ENCODE measurements at places on chromosomes 4 and X.

- DNase-seq, result no peak
Measured at GRCh38 chr4:154610582-154610981, 1.9 kb downstream of the FGG start.

GRCh38 chr4:26384380-26385057 lies 63.7 kb downstream of the RBPJ start:
- DNase-seq, result no peak

DNA sequence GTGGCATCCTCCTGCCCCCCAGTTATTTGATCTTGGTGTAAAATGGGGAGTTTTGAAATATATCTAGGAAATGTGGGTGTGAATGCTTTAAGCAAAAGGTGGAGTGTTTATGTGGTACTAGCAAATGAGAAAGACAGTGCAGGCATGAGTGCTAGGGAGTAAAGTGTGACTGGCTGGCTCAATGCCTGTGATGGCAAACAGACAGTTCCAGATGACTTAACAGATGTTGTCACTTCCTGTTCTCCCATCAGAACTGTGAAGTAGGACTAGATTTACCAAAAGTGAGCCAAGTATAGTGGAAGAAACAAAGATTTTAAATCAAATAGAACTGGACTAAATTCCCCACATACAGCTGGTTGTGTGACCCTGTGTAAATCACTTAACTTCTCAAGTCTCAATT lies 8.4 kb upstream of the AMOT start:
- no peak for DNase-seq

DNA sequence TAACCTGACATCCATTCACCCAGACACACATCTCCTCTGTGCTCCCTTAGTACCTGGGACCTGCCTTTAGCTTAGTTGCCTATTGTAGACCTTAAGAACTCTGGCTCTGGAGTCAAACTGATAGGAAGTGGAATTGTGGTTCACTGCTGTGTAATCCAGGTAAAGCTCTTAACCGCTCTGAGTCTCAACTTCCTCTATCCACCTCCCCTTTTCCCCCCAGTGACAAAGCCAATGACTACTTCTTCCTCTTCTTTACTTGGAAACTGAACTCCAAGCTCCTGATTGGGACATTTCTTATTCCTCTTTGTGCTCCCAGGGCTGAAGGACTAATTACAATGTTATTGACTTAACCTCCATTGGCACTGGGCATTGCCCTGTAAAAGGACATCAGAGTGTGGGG lies 94.1 kb downstream of the DRD5 start:
- DNase-seq, result no peak

- DNase-seq, result no peak
Measured at GRCh38 chrX:105136786-105137185, 83.7 kb downstream of the TEX13A start.

GRCh38 chr4:136806844-136807243 lies 725.5 kb downstream of the PCDH18 start:
- DNase-seq, result no peak

DNA sequence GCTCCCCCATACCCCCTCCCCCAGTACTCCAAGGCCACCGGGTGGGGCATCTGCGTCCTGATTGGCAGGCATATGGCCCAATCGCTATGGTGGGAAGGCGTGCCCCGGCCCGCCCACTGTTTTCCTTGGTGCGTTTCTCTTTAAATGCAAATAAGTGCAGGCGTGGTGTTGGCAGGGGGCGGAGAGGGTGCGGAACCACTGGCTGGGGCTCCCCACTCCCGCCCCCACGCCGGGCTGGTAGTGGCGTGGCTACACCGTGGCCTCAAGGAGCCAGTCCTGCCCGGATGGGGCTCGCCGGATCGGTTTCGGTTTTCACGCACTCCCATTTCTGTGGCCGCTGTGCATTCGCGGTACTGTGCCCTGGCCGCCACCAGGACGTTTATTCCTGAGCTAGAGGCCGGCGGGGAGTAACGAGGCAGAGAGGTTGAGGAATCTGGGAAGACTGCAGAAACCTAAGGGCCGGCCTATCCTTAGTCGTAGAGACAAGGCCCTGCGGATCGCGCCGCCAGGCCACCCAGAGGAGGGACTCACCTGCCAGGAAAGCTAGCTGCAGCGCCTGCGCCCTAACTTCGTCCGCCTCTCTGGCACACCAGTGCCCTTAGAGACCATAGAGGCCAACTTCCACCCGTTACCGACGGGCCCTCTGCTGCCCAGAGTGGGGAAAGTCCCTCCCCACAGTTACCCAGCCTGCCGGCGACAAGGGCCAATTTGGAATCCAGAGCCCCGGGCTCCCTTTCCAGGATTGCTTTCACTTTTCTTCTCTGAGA lies 410 bp upstream of the AMER1 start:
- DNase-seq, result peak; percentile 75

GRCh38 chr4:169315530-169316343 lies 45.0 kb upstream of the SH3RF1 start:
- no peak for DNase-seq

GRCh38 chr4:155008389-155008788 lies 200.0 kb upstream of the NPY2R start:
- no peak for DNase-seq

DNA sequence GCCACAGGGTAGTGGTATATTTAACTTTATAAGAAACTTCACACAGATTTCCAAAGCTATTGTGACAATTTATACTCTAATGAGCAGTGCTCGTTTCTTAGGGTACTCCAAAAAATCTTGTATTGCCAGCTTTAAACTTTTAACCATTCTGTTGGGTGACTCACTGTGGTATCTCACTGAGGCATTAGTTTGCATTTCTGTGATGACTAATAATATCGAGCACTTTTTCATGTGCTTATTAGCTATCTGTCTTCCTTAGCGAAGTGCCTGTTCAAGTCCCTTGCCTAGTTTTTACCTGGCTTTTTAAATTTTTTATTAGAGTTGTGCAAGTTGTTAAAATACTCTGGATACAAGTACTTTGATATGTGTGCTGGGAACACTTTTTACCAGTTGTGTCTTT lies 5.5 kb downstream of the PNMA3 start:
- no peak for DNase-seq

GRCh38 chr4:30757357-30757756 lies 37.2 kb downstream of the PCDH7 start:
- no peak for DNase-seq

DNA sequence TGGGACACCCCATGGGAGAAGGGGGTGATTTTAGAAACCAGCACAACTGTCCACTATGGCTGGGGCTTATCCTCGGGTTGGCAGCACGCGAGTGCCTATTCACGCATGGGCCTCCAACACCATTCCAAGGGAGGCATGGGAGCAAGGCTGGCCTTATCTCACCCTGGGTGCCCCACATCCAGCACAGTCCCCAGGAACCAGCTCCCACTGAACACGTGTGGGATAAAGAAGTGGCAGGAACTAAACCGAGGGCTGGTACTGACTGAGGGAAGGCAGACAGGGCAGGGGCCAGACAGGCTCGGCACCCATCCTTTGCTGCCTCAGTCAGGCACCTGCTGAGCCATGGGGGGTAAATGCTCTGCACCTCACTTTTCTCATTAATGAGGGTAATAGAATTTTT lies 43.7 kb upstream of the GPR78 start:
- DNase-seq, result no peak

- DNase-seq, result no peak
Measured at GRCh38 chr4:3262208-3263052, 13.5 kb downstream of the MSANTD1 start.

- no peak for DNase-seq
Measured at GRCh38 chr4:119932277-119932676, 134.4 kb downstream of the MAD2L1 start.

GRCh38 chrX:120549483-120550452 lies 11.0 kb downstream of the CUL4B start:
- no peak for DNase-seq

DNA sequence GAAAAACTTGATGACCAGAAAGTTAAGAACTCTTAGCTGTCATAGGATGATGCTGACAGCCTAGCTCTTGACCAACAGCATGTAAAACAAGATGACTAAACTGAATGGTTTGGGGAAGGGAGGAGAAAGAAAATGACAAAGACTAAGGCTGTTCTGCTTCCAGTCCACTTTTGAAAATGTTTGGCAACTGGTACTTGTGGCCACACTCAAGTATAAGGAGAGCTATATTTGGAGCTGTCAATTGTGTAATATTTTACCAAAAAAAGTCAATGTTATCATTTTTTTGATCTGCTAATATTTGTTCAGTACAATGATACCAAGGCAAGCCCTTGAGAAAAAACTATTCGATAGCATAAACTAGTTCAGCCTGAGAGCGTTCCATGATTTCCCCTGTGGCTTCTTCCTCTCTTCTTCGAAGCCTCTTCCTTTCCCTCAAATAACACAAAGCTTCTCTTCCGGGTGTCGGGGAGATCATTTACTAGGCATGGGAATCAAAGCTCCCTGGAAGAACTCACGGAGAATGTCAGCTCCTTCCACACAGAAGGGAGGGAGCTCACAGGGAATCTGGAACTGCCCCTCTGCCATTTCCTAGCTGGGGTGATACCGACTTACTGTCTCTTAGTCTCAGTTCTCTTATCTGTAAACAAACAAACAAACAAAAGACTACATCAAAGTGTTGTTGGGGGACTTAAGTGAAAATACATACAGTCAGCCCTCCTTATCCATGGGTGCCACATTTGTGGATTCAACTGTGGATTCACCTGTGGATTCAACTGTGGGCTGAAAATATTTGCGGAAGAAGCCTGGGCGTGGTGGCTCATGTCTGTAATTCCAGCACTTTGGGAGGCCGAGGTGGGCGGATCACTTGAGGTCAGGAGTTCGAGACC lies 82.6 kb downstream of the SCD5 start:
- no peak for DNase-seq

DNA sequence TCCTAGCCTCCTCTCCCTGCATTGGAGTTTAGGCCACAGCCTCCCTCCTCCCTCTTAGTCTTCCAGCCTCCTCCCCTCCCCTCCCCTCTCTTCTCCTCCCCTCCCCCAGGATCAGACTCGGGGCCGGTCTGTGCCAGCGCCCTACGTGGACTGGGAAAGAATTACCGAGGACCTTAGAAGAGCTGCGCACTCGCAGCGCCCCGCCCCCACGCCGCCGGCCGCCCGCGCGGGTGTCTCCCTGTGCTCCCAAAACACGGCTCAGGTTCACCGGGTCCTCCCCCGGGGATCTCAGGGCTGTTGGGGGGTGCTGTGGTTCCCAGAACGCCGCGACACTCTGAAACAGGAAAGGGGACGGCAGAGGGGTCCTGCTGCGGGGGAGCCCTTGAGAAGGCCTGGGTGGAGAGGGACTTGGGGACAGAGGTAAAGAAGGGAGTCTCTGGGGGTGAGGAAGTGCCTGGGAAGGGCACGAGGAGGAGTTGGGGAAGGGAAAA lies 122.3 kb upstream of the TBL1X start:
- DNase-seq, result no peak

DNA sequence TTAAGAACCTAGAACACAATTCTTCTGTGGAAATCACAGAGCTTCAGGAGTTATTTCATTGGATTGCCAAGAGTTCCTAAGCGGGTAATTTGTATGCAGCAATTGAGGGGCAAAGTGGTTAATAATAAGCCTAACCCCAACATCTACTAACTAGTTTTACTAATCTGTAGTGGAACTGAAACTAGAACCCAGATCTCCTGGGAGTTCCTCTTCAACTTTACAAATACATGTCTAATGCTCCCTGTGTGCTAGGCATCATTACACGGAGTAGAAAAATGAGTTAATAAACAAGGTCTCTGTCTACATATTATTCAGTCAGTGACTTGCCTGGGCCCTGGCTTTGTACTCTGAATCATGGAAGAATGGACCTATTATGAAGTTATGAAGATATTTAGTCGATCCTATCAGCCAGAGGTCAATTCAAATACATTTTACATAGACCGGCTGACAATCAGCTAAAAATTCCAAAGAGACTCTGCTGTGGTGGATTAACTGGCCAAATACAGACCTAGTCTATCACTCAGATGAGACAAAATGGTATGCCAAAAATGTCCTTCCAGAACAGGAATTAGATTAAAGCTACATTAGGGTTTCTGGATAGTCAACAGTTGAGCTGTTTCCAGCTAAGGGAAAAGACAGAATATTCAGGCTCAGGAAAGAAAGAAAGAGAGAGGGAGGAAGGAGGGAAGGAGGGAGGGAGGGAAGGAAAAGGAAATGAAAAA lies 326.0 kb downstream of the FBXW7 start:
- DNase-seq, result no peak

DNA sequence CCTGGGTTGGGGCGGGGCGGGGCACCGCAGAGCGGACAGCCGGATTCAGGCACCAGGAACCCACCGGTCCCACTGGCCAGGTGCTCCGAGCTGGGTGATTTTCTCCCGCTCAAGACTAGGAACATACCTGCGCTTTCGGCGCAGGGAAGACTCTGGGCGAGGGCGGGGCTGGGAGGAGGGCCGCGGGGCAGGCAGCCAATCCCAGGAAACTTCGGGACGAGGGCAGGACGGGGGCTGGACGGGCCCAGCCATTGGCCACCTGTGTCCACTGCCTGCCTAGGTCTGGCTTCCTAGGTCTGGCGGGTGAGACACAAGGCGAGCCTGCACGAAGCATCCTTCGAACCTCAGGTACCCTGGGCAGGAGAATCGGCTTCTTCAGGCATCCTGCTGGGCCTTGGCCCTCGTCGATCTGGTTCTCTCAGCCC lies 274 bp upstream of the ERVMER34-1 start:
- no peak for DNase-seq

DNA sequence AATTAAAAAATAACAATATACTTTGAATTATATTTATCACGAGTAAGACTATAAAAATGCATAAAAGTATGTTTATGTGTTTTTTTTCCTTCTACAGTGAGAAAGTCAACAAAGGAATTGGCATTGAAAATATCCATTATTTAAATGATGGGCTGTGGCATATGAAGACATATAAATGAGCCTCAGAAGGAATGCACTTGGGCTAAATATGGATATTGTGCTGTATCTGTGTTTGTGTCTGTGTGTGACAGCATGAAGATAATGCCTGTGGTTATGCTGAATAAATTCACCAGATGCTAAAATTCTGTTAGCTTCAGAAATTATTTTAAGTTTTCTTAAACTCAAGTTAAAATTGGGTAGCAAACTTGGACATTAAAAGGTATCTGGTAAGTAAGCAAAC lies 8.2 kb downstream of the MCTS1 start:
- DNase-seq, result no peak

DNA sequence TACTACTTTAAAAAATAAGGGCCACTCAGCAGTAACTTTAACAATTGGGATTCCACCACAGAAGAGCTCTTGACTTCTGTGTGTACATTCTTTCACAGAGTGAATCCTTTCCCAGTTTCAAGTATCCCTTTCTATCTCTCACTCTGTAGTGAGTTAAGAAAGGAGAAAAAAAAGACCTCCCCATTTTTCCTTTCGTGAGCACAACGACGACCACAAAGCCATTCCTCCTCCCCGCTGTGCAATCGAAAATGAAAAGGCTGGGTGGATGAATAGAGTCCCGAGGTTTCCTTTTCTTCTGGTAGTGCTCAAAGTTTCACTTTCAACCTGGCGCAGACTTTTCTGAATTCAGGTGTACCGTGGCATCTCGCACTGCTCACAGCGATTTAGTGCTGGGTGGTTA lies 58.0 kb downstream of the TAB3 start:
- no peak for DNase-seq
